ENCODE measurements at places on chromosomes 2 and 18.

DNA sequence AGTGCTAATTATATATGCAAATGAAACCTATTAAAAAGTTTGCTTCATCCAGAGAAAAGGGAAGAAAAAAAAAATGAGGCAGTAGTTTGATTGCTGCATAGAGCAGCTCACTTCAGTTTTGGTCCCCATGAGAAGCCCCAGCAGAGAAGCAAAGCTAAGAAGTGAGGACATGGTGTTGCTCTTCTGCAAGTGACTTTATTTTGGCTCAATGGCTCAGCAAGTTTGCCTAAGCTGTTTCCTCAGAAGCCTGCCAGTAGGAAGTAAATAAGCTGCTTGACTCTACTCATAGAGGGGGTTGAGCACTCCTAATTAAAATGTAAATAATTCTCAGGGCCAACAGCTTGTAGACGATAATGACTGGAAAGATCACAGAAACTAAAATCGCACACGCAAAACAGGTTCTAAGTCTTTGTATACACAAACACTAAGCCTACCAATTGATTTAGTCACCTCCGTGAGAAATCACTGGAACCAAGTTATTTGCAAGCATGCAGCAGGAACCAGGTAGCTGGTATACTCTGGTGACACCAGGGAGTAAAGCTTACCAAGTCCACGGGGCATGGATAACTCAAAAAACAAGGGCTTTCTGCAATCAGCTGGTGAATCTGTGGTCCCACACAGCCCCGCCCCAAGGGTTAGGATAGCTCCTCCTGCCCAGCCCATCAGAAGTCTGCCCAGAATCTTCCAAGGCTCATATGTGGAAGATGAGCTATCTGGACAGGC is 39.7 kb upstream of the NABP1 start:
- DNase-seq = no peak

- no peak for DNase-seq
Measured at GRCh38 chr2:160227293-160227915, 27.3 kb upstream of the ITGB6 start.

GRCh38 chr2:196361606-196362326 is 190.4 kb upstream of the STK17B start:
- DNase-seq = no peak

- DNase-seq = no peak
Measured at GRCh38 chr2:112032224-112032586, 22.9 kb upstream of the TMEM87B start.

DNA sequence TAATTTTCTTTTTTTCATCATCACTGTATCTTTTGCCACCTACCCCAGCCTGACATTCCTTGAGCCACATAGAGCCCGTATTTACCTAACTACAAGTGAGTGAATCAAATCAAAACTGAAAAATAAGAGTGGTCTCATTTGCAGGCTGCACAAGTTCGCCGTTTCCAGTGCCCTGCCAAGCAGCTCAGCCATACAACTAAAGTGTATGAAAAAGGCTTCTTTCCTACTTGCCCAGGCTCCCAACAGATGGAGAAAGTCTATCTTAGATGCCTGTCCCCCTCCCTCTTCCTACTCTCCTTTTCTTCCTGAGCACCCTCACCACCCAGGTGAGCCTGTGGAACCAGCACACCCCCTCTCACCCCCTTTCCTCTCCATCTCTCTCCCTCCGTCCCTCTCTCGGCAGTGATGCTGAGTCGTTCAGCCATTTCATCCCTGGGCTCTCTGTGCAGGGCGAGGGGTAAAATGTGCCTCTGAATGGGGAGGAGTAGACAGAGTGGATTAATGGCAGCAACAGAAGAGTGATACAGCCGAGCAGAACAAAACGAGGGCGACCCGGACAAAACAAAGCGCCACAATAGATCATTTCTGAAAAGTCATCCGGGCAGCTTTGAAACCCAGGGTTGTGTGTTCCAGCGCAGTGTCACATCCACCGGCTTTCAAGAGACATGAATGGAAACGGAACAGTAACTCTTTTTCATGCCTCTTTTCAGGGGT is 65.0 kb upstream of the POU3F3 start:
- no peak for DNase-seq

DNA sequence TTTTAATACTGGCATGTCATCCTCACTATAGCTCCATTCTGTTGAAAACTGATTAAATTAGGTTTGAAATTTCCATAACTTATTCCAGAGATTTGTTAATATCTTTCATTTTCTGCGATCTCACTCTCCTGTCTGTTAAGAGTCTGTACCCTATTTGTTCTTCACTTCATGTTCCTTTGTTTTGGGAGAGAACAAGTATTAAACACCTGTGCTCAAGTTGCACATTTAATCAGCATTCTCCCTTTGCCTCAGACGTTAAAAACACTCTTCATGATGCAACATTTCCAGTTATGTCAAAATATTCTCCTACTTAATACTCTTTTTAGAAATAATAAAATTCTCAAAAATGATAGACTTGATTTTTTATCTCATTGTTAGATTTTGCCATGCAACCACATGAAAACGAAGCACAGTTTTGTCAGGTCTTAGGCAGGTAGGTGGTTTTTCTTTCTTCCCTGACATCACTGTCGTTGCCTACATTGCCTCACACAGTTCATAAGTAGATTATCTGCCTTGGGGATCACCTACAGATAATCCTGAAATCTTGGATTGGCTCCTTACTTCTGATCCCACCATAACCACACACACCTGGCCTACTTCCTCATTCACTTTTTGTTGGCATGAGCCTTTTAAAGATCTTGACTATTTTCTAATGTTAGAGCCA is 109.9 kb downstream of the GAREM1 start:
- DNase-seq = no peak

- DNase-seq = no peak
Measured at GRCh38 chr2:238274152-238274865, 14.1 kb downstream of the PER2 start.

DNA sequence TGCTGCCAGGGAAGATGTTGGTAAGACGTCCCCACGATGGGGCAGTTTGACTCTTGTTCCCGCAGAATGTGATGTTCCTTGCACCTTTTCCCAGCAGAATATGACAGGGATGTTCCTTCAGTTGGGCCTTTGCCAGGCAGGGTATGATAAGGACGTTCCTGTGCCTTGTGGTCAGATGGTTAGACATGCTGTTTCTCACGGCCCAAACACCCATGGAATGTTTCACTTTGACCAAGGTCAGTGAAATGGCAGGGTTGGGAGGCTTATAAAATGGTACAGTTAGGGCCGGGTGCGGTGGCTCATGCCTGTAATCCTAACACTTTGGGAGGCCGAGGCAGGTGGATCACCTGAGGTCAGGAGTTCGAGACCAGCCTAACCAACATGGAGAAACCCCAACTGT is 40.3 kb upstream of the YPEL5 start:
- DNase-seq = no peak

DNA sequence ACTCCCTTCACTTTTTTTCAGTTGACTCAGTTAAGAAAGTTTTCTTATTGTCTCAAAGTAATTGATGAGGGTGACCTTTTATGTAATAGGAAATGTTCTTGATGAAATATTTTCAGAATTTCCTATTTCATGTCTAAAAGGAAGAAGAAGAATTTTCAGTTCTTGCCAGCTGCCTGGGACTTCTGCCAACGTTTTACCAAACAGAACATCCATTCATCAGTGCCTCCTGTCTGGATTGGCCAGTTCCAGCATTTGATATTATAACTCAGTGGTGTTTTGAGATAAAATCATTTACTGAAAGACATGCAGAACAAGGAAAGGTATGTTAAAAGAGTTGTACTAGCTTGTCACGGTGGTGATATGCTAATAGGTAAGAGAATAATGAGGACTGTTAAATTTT is 104.7 kb upstream of the MYO3B start:
- DNase-seq = no peak

- peak; percentile 7 for DNase-seq
Measured at GRCh38 chr2:54897420-54898310, 152.6 kb downstream of the RTN4 start.

DNA sequence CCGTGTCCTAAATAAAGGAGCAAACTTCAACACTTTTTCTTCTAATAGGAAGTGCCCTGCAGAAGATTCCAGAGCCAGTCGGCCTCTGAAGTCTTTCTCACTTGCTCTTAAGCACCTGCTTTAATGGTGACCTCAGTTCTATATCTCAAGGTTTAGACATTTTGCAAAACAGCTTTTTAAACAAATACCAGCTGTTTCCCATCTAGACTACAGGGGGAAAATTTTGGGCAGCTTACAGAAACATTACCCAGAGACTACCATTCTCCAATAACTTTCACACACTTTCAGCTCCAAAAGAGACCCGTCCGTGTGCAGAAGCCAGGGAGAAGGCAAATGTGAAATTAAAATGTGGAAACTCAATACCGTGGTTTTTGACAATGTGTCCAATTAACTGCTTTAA is 285.3 kb upstream of the CCDC68 start:
- DNase-seq = no peak

GRCh38 chr18:36185157-36185556 is 2.1 kb upstream of the MOCOS start:
- no peak for DNase-seq

- DNase-seq = no peak
Measured at GRCh38 chr2:98833172-98833916, 102.4 kb upstream of the MGAT4A start.

- no peak for DNase-seq
Measured at GRCh38 chr18:79434607-79435401, 39.1 kb downstream of the NFATC1 start.

DNA sequence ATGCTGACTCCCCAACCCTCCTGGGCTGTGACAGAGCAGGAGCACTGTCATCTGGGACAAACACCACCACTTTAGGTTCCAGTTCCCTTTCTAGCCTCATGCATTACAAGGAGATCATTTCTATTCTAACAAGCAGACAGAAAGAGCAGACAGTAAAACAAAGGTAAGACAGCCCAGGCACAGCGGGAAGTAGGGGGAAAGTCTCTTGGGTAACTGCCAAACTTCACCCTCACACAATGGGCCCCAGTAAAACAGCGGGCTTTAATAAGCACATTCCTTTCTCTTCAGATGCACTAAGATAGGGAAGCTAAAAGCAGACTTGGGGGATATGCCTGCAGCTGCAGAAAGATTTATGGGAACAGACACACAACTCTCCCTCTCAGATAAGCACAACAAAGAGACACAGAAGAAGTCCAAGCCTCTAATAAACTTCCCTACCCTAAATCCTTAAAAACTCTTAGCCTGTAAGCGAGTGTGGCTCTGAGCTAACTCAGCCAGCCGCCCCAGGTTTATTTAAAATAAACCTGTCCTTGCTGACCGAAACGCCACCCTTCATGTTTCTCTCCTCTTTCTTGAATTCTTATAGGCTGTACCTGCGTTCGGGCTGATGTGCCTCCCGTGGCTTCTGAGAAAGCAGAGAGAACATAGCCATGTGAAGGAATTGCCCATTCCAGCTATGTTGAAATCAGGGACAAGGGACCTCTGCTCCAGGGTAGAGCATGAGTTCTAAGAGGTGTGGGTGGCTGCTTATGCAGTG is 726.8 kb upstream of the DDX18 start:
- no peak for DNase-seq

GRCh38 chr2:207660994-207661393 is 35.8 kb upstream of the METTL21A start:
- no peak for DNase-seq

GRCh38 chr2:186274936-186275575 is 211.0 kb upstream of the ZC3H15 start:
- DNase-seq = no peak

DNA sequence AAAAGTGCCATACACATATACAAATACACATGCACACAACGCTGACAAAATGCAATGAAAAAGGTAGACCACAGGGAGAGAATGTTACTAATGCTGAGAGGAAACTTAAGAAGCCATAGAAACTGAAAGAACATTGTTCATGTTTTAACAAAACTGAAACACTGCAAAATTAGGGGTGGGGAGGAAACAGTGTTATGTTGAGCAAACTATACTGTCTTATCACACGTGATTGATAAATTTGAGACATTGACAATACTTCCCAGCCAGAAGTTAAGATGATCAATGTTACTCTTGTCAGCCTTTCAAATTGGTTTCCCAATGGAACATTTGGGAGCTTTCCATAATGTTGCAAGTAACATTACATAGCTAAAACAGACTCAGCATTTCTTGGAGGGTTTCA is 165.5 kb downstream of the L3MBTL4 start:
- no peak for DNase-seq

DNA sequence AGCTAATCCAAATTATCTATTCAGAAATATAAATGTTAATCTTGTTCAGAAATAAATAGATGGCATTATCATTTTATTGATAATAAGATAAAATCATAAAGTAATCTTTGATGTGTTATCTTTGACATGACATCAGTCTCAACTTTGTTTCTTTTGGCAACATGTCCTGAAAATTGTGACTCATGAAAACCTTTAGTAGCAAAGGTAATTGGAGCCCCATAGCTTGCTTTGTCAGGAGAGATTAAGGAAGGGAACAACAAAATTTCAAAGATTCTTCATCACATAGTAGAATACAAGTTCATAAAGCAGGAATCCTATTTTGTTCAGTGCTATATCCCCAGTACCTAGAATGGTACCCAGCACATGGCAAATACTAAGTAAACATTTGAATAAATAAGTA is 165.4 kb downstream of the KCNE4 start:
- no peak for DNase-seq
